ENCODE measurements at places on chromosomes 16 and 17. TPM values are rescaled to one million over a fixed set of nuclear protein-coding genes. Genes with fewer than 3 reads are reported as not detected.

DNA sequence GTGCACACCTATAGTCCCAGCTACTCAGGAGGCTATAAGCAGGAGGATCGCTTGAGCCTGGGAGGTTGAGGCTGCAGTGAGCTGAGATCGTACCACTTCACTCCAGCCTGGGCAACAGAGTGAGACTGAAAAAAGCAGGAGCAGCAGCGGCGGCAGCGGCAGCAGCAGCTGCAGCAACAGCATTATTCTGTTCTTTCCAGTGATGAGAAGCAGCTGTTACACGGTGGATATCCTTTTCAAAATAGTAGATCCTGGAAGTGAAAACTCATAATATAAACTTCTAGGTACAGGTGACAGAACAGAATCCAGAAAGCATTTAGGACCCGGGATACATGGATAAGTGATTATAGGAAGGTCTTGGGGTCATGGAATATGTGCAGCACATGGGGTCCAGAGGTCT, 17.8 kb upstream of the HNF1B start:
- DNase-seq: no peak

DNA sequence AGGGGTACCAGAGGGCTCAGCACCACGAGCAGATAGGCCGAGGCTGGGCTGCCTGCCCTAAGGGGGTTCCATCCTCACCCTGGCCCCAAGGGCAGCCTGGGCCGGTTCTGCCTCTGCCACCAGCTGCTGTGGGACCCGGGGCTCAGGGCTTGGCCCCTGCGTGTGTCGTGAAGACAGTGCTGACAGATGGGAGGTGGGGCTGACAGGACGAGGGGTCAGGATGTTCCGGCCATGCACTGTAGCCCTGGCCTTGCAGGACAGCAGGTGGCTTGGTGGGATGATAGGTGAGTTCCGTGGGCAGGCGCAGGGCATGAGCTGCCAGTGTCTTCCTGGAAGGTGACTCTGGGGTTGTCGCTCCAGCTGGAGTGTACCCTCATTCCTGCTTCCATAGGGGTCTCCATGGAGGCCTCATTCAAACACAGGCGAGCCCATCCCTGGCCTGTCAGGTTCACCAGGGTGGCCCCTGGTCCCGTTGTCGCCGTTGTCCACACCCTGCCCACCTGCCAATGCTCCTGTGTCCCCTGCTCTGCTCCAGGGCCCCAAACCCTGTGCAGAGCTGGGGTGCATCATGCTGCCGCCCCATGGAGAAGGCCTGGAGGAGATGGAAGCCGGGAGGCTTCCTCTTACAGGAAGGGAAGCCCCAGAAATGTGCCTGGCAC, 57.2 kb downstream of the WDR45B start:
- DNase-seq: no peak

GRCh38 chr17:16934133-16934795, 37.7 kb downstream of the TNFRSF13B start:
- no peak for DNase-seq

GRCh38 chr17:43531955-43532354, 14.2 kb downstream of the ETV4 start:
- DNase-seq: no peak

DNA sequence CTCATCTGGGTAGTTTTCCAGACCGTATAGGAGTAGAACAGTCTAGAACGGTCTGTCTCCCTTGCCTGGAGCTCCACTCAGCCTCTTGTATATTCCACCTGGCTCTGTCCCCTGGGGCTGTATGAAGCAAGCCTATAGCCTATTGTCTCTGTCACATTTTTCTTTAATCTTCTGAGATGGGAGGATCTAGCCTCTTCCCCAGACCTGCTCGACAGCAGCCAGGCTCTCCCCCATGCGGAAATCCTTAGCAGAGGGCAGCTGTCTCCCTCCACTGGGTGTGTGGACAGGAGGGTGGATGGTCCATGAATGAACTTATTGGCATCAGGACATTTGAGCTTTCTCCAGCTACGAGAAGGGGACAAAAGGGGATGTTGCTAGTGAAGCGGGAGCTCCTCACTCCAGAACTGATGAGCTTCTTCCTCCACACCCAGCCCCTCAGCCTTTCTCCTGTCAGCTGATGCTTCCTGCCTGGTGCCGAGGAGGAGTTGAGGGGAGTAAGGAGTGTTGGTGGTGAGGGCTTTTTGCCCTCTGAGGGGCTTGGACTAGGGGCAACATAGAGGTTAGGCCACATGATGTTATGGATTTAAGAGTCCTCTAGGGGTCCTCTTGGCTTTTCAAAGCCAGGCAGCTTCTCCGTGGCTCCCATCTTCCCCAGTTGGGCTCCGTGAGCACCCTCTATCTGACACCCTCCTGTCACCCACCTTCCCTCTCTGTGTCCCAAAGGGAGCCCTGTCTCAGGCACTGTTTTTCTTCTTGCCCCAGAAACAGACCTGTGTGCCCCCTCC, 28.0 kb downstream of the ARHGAP23 start:
- no peak for DNase-seq

DNA sequence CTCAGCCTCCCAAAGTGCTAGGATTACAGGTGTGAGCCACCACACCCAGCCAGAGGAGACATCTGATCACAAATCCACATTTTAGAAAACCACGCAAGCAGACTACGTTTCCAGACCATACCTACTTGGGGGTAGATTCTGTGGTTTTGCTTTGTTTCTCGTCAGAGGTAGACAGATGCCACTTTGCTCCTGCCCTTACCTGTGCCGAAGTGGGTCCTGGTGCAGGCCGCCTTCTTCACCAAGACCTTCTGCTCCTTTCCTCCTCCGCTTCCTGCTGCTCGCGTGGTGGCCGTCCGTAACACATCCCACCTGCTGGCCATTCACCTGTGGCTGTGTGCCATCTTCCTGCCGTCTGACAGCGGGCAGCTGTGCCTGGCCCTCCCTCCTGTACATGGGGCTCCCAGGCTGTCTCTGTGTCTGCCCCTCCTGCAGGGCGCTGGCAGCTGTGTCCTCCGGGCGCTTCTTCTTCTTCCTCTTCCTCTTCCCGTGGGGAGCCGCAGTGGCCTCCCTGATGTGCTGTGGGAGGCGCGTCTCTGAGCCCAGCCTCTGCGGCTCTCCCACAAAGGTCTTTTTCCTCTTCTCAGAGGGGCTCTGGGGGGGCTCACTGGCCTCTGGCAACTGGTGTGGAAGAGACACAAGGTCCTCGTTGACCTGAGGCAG, 21.2 kb upstream of the CYTH1 start:
- no peak for DNase-seq

DNA sequence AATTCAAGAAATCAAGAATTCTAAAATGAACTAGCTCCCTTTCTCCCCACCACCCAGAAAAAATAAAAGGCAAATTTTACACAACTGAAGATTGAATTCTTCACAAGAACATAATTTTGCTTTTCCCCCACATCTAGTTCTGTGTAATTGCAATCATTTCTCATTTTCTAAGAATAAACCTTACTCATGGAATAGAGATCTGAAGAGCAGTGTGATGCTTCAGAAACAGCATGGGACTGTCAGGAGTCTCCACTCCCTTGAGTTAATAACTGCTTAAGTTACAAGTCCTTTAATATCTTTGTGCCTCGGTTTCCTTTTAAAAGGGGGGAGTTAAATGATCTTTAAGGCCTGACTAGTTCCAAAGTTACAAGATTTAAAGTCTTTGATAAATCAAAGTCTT, 53.7 kb downstream of the CACNG1 start:
- DNase-seq: no peak

- DNase-seq: no peak
These were observed 41.0 kb upstream of the MRPS23 start for GRCh38 chr17:57890857-57891232.

GRCh38 chr17:63676584-63676983, 23.3 kb downstream of the LIMD2 start:
- no peak for DNase-seq

- no peak for DNase-seq
These were observed 135.7 kb upstream of the XYLT1 start for GRCh38 chr16:17606460-17606859.

- peak; percentile 47 for DNase-seq
These were observed 21.6 kb downstream of the POLR3E start for GRCh38 chr16:22318690-22319358.

GRCh38 chr17:4946312-4946976, 1.9 kb downstream of the PFN1 start:
- DNase-seq: no peak

DNA sequence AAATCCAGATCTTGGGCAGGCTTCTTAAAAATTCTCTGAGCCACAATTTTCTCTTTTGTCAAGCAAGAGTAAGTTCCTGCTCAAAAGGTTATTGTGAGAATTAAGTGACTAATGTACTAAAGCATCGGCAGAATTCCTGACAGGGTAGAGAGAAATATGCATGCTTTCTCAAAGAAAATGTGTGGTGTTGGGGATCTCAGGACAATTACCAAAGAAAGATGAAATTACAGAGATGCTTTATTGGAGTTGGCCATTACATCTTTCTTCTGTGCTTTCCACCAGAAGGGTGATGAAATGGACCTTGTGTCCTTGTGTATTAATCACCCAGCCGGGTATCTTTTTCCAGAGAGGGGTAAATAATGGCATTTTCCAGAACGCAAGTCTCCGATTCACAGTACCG, 1.7 kb upstream of the USP43 start:
- no peak for DNase-seq

- DNase-seq: no peak
These were observed 282.6 kb upstream of the IRX3 start for GRCh38 chr16:54568906-54569807.

- DNase-seq: no peak
These were observed 76.2 kb downstream of the NT5M start for GRCh38 chr17:17379197-17379991.

DNA sequence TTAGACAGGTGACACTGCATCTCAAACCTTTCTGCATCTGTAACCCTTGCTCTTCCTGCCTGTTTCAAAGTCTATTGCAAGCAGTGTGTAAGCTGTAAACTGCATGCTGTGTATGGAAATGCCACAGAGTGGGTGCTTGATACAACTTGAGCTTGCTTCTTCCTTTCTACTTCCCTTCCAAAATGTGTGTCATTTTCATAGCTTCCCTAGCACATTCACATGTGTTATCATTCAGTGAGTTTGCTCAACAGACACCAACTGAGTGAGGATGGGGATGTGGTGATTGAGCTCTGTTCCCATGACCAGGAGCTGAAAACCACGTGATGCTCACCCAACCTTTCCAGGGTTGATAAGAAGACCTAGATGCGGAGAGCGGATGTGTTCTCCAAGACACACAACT, 111.1 kb downstream of the VAT1L start:
- DNase-seq: no peak

GRCh38 chr17:75842963-75843576, 1.1 kb downstream of the UNC13D start:
- DNase-seq: no peak

GRCh38 chr16:23131931-23132621, 17.2 kb downstream of the USP31 start:
- no peak for DNase-seq

DNA sequence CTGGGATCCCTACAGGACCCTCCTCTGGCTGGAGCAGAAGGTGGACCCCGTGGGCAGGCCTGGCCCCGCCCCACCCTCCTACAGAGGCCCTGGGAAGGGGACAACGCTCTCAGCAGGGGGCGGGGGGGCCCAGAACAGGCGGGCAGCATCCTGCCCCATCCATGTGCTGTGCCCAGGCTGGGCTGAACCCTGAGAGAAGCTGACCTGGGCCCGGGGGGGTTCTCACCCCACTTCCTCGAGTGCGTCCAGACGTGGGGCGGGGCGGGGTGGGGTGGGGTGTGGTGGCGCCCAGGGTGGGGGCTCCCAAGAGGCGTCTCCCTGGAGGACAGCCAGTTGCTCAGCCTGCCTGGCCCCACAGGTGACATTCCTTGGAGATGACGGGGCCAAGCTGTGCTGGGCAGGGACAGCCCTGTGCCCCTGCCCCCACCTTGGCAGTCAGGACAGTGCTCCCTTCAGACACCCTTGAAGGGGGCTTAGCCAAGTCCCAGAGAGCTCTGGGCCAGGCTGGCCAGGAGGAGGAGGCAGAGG, 390 bp upstream of the UNC13D start:
- DNase-seq: peak; percentile 38

DNA sequence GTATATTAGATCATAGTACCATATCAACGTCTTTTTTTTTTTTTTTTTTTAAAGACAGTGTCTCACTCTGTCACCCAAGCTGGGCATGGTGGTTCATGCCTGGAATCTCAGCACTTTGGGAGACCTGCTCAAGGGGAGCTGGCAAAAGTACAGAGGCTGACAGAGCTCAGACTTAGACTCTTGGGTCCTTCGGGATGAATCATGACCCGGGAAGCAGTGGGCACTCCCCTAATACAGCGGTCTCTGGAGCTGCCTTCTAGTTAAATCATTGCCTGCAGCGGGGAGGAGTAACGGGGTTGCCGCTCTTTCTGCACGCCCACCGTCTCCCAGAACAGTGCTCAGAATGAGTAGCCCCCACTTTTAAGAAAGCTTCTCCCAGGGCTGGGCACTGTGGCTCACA, 174.4 kb downstream of the CPPED1 start:
- DNase-seq: no peak

KRT33A gene
- not detected for total RNA-seq

TBC1D26 gene
- total RNA-seq: not detected

PER1 gene
- total RNA-seq: 190 TPM

CCL5 gene
- total RNA-seq: not detected

MEIOC gene
- not detected for total RNA-seq

SEZ6L2 gene
- total RNA-seq: 3.2 TPM

PRSS27 gene
- total RNA-seq: 6.3 TPM

CPHXL2 gene
- total RNA-seq: not detected

KRT9 gene
- total RNA-seq: 0.21 TPM

WNK4 gene
- total RNA-seq: 2.3 TPM

SGSM2 gene
- total RNA-seq: 35.1 TPM

GPR179 gene
- total RNA-seq: 0.09 TPM

ANKRD40 gene
- 46.4 TPM for total RNA-seq

ADAP2 gene
- total RNA-seq: 2.2 TPM

All from MCF 10A (cell line).